ENCODE measurements at places on chromosomes 5 and 9. TPM values are rescaled to one million over a fixed set of nuclear protein-coding genes. Genes with fewer than 3 reads are reported as not detected.

GRCh38 chr5:179124853-179125788 is 64.9 kb downstream of the ZNF354C start:
- no peaks in the 10 kb centered on the region for H3K36me3 ChIP-seq
- no peak for DNase-seq
- H3K27ac ChIP-seq: no peak overlapping the region
- H3K27me3 ChIP-seq: no peaks in the 10 kb centered on the region
- no peaks in the 10 kb centered on the region for H3K4me1 ChIP-seq

- H3K27ac ChIP-seq: no peak overlapping the region
- H3K4me3 ChIP-seq: no peak overlapping the region
- H3K4me1 ChIP-seq: peaks cover 3% of the 10 kb centered on the region
- H3K27me3 ChIP-seq: no peaks in the 10 kb centered on the region
- no peaks in the 10 kb centered on the region for H3K36me3 ChIP-seq
Observed at GRCh38 chr5:124060011-124060410, 548.0 kb downstream of the CSNK1G3 start.

DNA sequence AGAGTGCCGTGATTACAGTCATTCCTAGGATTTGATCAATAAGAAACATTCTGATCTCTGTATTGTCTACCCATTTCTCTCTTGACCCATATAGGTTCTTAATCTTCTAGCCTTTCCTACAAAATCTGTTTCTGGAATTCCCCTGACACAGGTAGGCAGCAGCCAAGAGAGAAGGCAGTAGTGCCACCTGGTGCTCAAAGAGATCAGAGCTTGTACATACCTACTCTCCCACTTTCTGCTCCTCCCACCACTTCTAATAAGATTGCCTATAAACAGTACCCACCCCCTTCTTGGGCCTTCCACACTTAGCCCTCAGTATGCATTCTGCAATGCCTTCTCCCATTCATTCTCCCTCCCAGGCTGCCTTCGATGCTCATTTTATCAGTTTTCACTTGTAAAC is 117.4 kb upstream of the RORB start:
- H3K36me3 ChIP-seq: no peaks in the 10 kb centered on the region
- no peak overlapping the region for H3K4me3 ChIP-seq
- H3K4me1 ChIP-seq: peaks cover 4% of the 10 kb centered on the region
- DNase-seq: peak; percentile 51
- H3K27ac ChIP-seq: no peak overlapping the region
- H3K27me3 ChIP-seq: no peaks in the 10 kb centered on the region

GRCh38 chr5:171762021-171762608 is 23.5 kb upstream of the SMIM23 start:
- peaks cover 10% of the 10 kb centered on the region for H3K27me3 ChIP-seq
- DNase-seq: no peak
- H3K27ac ChIP-seq: no peak overlapping the region
- no peaks in the 10 kb centered on the region for H3K4me1 ChIP-seq

Gene SV2C
- not detected for total RNA-seq

Data from activated CD8-positive, alpha-beta T cell treated with anti-CD3 and anti-CD28 coated beads for 36 hours (primary cell).